ENCODE measurements at places on chromosomes 2 and 18.

GRCh38 chr2:53536583-53537361, 230.8 kb upstream of the CHAC2 start:
- no peak for DNase-seq

DNA sequence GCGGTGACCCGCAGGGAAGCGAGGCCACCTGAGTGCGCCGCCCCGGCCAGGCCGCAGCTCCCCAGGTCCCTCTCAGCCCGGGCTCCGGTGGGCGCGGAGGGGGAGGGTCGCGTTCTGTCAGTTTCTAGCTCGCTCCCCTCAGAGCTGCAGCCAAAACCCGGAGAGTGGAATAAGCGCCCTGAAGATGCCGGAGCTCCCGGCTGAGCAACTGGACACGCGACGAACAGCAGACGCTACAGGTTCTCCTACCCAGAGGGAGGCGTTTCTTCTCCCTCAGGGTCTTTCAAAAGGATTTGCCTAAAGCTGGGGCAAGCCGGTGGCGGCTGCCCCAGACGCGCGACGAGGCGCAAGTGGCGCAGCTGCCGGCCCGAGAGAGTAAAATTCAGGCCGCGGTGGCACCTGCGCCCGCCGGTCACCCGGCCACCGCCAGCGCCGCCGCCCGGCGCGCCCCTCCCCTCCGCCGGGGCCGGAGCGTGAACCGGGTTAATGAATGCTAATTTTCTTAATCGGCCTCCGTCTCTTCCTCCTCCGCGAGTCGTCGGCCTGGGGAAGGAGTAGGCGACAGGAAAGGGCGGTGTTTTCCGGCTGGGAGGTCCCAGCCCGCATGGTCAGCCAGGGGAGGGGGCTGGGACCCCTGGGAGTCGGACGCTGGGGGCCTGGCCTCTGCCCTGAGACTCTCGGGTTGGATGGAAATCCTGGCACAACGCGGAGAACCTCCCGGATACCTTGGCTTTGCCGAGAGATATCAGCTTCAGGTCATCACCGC, 845 bp upstream of the CDC42EP3 start:
- DNase-seq = peak; percentile 60

- no peak for DNase-seq
Observed at GRCh38 chr18:59554796-59555335, 142.4 kb downstream of the CCBE1 start.

GRCh38 chr2:31322371-31322770, 88.4 kb downstream of the EHD3 start:
- no peak for DNase-seq

- DNase-seq = no peak
Observed at GRCh38 chr2:29747786-29748470, 173.5 kb downstream of the ALK start.

- no peak for DNase-seq
Observed at GRCh38 chr2:100222844-100223243, 80.5 kb upstream of the AFF3 start.

All from activated CD4-positive, alpha-beta T cell treated with anti-CD3 and anti-CD28 coated beads, Interleukin-2, amount 50 U/mL, for 4 hours (primary cell).